ENCODE measurements at places on chromosomes 16 and 17.
A peak's percentile ranks its signal among the peaks of the same experiment; 100 is the strongest.

GRCh38 chr16:47904691-47905090, 251.1 kb downstream of the ABCC12 start:
- ATAC-seq, result no peak

DNA sequence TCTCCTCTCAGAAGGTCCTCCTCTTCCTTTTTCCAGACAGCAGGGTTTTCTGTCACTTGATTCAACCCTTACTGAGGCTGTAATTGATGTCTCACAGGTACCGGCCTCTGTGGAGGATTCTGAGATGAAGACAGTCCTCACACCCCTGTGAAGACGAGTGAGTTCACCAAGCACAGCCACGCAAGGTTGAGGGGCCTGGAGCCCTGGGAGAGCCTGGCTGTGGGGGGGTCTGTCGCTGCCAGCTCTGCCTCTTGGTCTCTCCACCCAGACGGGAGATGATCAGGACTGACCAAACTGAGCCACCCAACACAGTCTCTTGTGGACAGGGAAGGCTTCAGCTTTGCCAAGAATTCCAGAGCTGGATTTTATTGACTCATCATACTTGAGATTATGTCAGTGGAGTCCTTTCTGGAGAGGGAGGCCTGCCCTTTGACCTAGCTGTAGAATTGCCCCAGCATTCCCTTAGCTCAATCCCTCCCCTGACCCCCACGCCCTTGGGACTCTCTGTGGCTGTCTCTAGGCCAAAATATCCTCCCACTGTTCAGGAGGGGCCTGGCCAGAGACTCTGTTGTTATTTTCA, 51.1 kb upstream of the CRHR1 start:
- ATAC-seq, result no peak

DNA sequence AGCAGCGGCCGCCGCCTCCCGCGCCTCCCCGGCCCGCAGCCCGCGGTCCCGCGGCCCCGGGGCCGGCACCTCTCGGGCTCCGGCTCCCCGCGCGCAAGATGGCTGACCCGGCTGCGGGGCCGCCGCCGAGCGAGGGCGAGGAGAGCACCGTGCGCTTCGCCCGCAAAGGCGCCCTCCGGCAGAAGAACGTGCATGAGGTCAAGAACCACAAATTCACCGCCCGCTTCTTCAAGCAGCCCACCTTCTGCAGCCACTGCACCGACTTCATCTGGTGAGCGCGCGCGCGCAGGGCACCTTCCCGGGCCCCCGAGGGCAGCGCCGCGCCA, 258 bp downstream of the PRKCB start:
- no peak for ATAC-seq

GRCh38 chr16:17633181-17633951, 162.6 kb upstream of the XYLT1 start:
- ATAC-seq, result no peak

DNA sequence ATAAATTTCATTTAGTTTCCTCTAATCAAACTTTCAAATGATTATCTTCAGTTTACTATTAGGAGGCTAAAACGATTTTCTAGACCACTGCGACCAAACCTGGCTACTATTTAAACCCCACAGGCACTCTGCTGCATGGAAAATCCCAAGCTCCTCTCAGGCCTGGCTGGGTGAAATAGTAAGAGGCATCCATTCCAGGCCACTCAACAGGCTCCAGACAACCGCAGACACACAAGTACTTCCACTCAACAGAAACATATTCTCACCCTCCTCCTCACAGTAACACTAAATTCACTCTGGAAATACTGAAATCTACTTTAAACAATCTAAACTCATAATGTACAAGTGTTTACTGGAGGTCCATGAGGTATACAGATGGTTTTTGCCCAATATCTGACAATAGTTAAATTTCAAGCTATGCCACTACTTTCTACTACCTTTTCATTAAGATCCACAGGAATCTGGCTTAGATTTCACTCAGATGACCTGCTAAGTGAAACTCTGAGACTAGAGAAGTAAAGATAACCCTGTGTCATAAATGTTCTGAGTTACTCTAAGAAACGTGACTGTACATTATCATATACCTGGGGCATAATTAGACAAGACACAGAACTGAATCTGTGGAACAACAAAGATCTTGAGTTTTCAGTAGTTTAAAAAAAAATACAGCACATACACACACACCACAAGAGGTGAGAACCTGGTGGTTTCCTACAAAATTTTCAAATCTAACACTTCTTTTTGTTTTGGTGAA, 10.4 kb downstream of the VPS53 start:
- ATAC-seq, result no peak

DNA sequence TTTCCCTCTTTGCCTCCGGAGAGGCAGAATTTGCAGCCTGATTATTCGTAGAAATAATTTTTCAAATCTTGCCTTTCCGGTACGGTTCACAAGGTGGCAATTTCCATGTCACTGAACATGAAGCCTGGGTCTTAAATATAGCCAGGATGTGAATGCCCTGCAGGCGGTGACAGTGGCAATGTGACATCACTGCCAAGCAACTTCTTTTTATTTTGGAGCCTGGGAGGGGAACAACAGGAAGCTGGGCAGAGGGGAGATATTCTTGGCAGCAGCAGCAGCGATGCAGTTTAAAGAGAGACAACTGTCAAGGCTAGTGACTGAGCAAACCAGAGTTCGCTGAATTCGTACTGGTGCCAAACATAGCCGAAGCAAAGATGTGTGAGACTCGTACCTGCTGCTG, 171.1 kb downstream of the SNX29 start:
- no peak for ATAC-seq

DNA sequence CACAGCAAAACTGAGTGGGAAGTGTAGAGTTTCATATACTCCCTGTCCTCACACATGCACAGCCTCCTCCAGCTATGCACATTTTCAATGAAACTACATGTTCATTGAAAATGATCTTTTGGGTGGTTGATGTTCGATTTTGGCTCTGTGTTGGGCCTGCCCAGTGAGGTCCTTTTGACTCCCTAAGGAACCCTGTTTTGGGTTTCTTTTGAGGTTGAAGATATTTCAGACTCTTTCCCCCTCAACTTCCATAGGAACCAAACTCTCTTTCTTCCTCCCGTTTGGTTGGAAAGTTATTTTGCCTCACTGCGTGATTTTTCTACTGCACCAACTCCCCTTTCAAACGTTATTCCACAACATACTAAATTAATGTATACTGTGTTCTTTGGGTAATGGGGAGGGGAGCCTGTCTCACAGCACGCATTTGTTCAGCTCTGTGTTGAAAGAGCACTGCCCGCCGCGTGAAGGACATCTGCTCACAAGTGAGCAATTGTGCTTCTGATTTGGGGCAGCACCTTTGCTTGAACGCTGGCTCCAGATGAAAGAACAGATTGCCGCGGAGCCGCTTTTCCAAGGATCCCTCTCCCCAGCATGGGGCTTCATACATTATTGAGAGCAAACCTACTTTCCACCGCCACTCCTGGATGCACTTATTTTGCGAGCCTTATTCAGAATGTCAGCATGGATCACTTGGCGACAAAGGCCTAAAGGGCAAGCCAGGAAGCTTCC, 385.9 kb downstream of the WWOX start:
- ATAC-seq, result no peak

- ATAC-seq, result peak; percentile 88
These were observed at the start of gene NF1 for GRCh38 chr17:31094600-31095235. Gene NF1 (plus strand): TSS chr17:31094977. CDS start chr17:31095310, 333 bp downstream.

DNA sequence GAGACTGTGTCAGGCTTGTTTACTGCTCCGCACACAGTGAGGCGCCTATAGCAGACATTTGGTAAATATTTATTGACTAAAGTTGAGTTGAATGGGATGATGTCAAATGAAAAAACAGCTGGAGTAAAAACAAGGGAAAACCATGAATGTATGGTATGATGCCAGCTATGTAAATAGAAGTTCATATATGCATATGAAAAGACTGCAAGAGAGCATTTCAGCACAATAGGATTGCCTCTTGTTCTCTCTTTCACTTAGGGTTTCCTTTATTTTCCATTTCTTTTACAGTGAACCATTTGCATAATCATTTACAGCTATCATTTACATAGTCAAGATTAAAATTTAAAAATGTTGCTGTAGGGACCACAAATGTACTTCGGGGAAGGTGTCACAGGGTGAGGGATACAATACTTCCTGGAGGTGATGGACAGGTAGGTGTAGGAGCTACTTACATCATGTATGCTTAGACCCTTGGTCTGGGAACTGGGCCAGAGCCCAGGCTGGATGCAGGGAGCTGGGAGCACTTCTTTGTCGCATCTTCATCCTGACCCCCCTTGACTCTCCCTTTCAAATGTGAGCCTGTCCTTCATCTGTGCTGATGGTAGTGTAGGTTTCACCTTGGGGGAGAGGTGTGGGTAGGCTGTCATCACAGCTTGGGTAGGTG, 113.3 kb downstream of the UTP18 start:
- ATAC-seq, result no peak

- no peak for ATAC-seq
These were observed 64.2 kb upstream of the KIFC3 start for GRCh38 chr16:57866529-57866918.

- no peak for ATAC-seq
These were observed 37.4 kb upstream of the IL21R start for GRCh38 chr16:27364493-27365141.

- no peak for ATAC-seq
These were observed 7.5 kb downstream of the TIMP2 start for GRCh38 chr17:78917451-78918275.

- ATAC-seq, result no peak
These were observed 158.6 kb upstream of the SDK2 start for GRCh38 chr17:73802871-73803270.

GRCh38 chr16:3566990-3567389, 10.2 kb downstream of the NLRC3 start:
- no peak for ATAC-seq

DNA sequence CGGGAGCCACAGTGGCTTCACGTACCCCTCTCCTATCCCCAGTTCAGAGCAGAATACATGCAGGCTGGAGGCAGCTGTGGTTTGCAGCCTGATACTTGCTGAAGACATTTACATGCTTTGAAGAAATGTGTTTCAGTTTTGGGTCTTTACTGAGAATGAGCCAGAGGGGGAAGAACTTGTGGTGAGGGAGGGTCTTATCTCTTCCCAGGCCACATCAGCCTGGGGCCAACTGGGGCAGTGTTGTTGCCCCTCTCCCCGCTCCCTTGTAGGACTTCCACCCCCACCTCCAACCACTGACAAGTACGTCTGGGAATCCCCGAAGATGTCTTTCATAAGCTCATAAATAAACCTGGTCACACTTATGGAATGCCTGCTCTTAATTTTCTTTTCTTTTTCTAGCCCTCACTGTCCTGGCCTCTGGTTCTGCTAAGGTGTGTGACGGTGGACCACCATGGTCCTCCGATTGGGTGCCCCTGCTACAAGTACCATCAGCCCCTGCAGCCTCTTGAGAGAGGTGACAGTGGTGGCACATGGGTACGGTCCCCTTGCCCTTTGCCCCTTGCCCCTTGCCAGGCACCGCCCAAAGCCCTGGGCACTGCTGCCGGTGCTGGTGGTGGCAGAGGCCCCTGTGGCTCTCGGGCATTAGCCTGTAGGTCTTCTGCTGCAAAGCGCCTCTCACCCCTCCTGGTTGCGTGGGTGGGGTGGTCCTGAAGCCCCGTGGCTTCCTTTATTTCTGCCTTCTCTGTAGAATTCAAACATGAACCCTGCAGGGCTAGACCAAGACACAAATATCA, 144.8 kb upstream of the RPH3AL start:
- no peak for ATAC-seq

- no peak for ATAC-seq
These were observed 141.6 kb downstream of the VPS53 start for GRCh38 chr17:573036-573435.

GRCh38 chr16:23497543-23497868, 12.8 kb downstream of the GGA2 start:
- no peak for ATAC-seq

GRCh38 chr16:66510711-66511601, 39.0 kb downstream of the TK2 start:
- ATAC-seq, result no peak
